ENCODE measurements at places on chromosomes 12 and 14.

DNA sequence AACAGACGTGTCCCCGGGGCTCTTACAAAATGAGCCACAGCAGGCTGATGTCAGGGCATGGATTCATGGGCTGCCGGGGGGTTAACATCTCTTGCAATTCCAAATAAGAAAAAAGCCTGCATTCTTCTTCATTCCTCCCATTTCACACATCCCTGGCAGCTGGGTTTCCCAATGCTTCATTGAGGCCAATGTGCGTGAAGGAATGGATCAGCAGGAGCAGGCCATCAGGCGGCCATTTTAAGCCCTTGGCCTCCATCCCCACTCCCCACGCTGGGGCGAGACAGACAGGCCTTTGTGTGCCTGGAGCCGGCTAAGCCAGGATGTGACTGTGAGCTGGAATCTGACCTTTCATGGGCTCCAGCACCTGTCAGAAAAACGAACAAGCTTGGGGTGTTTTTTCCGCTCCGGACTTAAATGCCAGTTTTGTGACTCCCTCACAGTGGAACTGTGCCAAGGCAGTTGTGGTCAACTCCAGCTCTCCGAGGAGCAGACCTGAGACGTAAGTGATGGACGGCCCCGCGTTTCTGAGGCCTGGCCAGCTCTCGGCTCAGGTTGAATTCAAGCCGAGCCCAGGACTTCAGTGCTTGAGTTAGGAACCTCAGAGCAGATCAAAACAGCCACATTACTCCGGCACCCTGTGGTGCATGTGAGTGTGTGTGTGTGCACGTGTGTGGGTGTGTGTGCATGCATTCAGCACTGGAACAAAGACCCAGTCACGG lies 133.1 kb downstream of the TMEM30B start:
- no peak for DNase-seq

- DNase-seq, result no peak
These were observed 86.0 kb upstream of the ATF1 start for GRCh38 chr12:50677858-50678257.

- DNase-seq, result no peak
These were observed 113.7 kb downstream of the TRAFD1 start for GRCh38 chr12:112239020-112239419.

GRCh38 chr12:42104784-42105183 lies 39.9 kb downstream of the GXYLT1 start:
- DNase-seq, result no peak

- peak; percentile 2 for DNase-seq
These were observed 54.9 kb upstream of the DIO3 start for GRCh38 chr14:101506211-101506925.

GRCh38 chr12:127984386-127985055 lies 282.4 kb upstream of the TMEM132C start:
- DNase-seq, result no peak

- no peak for DNase-seq
These were observed 70.9 kb upstream of the PPP4R3A start for GRCh38 chr14:91580876-91581577.

- no peak for DNase-seq
These were observed 1.1 kb downstream of the PPFIBP1 start for GRCh38 chr12:27524839-27525753.

DNA sequence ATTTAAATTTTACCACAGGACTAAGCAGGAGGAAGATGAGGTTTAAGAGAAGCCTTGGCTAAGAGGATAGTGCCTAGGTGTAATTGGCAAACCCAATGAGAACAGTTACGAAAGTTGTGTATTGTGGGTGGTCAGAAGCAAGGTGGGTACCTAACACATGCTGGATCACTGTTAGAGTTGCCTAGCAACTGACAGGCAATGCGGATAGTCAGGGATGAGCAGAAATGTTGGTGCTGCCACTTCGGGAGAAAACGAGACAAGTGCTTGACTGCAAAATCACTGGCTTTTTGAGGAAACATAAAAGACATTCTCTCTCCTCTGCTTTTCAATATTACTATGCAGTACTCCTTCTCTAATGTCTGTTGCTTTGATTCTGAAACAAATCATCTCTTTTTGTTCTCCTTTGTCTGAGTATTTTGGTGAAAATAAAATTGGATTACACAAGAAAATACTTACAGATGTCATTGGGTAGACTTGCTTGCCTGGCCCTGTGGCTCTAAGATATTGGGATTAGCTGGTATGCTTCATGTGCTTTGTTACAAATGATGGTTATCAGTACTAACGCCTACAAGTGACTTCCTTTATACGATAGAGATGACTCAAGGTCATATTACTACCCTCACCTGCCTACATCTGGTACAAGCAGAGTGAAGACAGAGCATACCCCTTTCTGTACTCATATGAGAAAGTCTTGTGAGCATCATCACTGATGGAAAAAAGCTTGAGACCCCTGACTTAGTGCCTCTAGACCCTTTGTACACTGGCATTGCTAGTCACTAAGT lies 48.0 kb downstream of the TDP1 start:
- no peak for DNase-seq

GRCh38 chr14:99158150-99158549 lies 113.8 kb downstream of the BCL11B start:
- DNase-seq, result no peak

DNA sequence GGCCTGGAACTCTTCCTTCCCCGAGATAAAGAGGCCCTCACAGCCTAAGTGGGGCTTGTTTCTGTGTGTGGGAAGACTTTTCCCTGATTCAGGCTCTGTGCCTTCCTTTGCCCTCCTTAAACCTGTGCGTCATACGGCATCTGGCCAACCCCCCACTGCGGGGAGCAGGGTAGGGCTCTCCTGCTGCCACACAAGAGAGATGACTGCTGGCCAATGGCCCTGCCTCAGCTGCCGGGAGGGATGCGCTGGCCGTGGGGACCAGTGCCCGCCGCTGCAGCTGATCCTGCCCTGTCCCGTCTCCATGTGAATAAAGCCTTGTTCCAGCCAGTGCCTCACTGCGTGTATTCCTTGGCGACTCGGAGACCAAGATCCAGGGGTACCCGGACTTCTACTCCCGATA lies 42.5 kb upstream of the BEGAIN start:
- DNase-seq, result no peak

DNA sequence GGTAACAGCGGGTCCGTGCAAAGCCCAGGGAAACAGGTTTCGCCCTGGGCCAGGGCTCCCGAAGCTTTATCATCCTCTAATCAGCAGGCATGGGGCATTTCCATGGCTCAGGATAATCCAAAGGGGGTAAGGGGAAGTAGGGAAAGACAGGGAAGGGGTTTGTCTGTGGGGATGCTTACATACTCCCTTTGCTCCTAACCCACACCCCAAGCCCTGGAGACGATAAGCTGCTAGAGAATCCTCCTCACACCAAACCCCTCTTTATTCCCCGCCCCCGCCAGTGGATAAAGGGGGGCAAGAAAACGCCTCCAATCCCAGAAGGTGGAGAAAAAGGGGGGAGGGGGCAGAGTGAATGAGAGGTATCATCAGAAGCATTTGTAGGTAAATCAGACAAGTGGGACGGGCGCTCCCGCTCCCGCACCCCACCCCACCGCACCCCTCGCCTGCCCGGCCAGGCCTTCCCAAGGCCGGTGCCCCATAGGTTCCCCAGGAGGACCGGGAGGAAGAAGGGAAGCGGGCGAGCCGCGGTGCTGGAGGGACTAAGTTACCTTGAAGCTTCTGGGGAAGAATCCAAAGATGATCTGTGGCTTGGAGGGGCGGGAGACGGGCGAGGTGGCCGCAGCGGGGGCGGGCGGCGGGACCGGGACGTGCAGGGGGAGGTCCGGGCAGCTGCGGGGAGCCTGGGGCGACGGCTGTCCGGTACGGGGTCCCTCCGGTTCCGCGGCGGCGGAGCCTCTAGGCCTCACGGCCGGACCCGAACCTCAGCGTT lies 762 bp downstream of the PPP2R5E start:
- DNase-seq, result peak; percentile 74

GRCh38 chr12:79415746-79416435 lies 274.9 kb downstream of the PAWR start:
- no peak for DNase-seq

- peak; percentile 84 for DNase-seq
These were observed 2.9 kb downstream of the MMP17 start for GRCh38 chr12:131830914-131831571.

GRCh38 chr14:87049950-87050349 lies 943.0 kb downstream of the GALC start:
- peak; percentile 70 for DNase-seq

GRCh38 chr12:66944365-66944764 lies 265.5 kb upstream of the GRIP1 start:
- no peak for DNase-seq

- DNase-seq, result no peak
These were observed 38.2 kb upstream of the GNPNAT1 start for GRCh38 chr14:52829527-52830185.

- DNase-seq, result peak; percentile 0
These were observed 380.8 kb downstream of the ALG10 start for GRCh38 chr12:34402899-34403705.

GRCh38 chr12:54363047-54363446 lies 1.2 kb downstream of the GPR84 start:
- no peak for DNase-seq

DNA sequence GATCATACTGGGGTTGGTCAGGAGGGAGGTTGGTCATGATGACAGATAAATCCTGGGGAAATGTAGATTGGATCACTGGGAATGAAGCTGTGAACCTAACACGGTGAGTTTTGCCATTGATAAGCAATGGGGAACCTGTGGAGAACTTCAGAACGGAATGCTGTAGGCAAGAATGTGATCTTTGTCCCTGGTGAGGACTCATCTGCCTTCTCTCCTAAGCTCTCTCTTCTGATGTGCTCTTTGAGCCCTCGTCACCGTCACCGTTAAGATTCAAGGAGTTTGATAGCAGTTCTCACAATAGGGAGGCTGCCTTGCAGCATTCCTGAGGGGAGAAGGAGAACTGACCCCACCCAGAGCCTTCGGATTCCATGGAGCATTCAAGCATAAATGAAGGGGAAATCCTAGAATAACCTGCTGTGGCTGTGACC lies 217.6 kb downstream of the ANO6 start:
- no peak for DNase-seq

DNA sequence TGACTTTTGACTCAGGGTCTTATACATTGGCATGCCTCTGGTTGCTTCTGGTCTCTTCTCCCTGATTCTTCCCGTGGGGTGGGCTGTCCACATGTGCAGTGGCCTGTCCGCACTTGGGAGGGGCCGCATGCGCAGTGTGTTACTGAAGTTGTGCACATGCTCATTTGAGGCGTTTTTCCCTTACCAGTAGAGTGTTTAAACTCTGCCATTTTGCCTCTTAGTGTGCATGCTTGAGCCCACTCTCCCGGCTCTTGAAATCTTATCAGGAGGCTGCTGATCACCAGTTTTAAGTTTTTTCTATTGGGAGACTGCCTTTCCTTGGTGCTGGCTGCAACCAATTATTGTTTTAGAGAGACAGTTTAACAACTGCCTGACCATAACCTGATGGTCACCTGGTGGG lies 32.1 kb upstream of the HECTD1 start:
- no peak for DNase-seq

GRCh38 chr14:58961045-58961731 lies 227.3 kb upstream of the DAAM1 start:
- DNase-seq, result no peak

DNA sequence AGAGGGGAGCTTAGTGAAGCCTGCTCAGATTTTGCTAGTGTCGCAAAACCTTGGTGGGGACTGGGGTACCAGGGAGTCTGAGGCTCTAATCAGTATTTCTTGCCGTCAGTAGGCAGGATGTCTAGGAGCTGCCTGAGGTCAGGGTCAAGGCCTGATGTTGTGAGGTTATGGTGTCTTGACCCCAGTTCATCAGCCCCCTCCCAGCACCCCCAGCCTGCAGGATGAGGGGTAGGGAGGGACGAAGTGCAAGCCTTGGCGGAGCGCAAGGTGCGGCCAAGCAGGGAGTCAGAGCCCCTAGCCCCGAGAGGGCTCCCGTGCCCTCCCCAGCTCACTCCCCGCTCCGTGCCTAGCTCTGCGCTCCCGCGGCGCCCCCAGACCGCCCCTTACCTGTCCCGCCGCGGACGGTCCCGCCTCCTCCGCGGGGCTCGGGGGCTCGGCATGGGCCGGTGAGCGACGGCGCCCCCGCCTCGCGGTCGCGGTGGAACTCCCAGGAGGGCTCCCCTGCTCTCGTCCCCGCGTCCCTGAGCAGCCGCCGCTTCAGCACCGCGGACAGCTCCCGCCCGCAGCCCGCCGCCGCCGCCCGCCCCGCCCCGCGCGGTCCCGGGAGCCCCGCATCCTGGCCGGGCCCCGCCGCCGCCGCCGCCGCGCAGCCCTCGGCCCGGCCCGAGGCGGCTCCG lies 347 bp downstream of the SYNDIG1L start:
- DNase-seq, result no peak

GRCh38 chr14:29339494-29340172 lies 573.0 kb downstream of the FOXG1 start:
- no peak for DNase-seq

GRCh38 chr12:82458101-82458500 lies 99.8 kb downstream of the METTL25 start:
- no peak for DNase-seq

- DNase-seq, result no peak
These were observed 16.7 kb downstream of the CHST11 start for GRCh38 chr12:104473374-104473983.

DNA sequence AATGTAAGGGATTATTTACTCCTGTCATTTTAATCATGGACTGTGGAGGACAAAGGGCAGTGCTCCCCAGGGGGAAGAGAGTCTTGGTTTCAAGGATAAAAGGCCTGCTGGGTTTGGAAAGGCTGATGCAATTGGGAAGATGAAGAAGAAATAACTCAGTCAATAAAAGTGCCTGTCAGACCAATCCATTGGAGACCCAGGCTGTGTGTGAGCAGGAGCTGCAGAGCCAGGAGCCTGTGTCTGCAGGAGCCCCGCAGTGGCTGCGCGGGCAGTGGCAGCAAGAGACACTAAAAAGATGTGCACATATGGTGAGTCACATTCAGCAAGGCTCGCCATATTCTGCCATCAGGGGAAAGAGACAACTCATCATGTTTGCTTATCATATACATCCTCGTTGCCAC lies 90.4 kb downstream of the CRACR2A start:
- peak; percentile 12 for DNase-seq

- peak; percentile 61 for DNase-seq
These were observed 780.2 kb upstream of the SEL1L start for GRCh38 chr14:82313889-82314288.

DNA sequence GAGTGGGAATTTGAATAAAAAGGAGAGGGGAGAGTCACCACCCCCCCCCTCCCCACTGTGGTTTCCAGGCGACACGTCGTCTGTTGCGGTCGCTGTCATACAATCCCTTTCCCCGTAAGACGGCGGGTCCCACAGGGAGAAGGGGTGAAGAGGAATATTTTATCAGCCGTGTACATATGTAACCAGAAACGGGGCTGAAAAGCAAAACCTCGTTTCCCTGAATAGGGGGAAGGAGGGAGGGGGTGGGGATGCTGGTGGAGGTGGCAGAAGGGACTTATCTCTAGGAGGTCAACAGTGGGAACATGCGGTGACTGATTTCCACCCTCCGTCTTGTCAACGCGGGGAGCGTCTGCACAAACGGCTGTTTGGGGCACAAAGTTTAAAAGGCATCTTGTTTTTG lies 171.4 kb downstream of the RBM19 start:
- DNase-seq, result peak; percentile 36

All from WERI-Rb-1 (cell line).